Kidney (tissue), 22 donors: ENCODE measurements at places on chromosomes 3 and 15. TPM values are rescaled to one million over a fixed set of nuclear protein-coding genes. Genes with fewer than 3 reads are reported as not detected.

- no peak overlapping the region for H3K27ac ChIP-seq
- peaks cover 4% of the 10 kb centered on the region for H3K4me1 ChIP-seq
- DNase-seq, result peak; percentile 80
These were observed 488 bp downstream of the THSD4 start for GRCh38 chr15:71115567-71116351.

- H3K4me1 ChIP-seq, result no peaks in the 10 kb centered on the region
- no peaks in the 10 kb centered on the region for H3K36me3 ChIP-seq
- no peak overlapping the region for H3K27ac ChIP-seq
These were observed 10.0 kb downstream of the FAM107A start for GRCh38 chr3:58567251-58567515.

FBLN2 gene
- total RNA-seq, result 43.4 TPM

- DNase-seq, result no peak
- H3K4me3 ChIP-seq, result no peak overlapping the region
- no peaks in the 10 kb centered on the region for H3K27me3 ChIP-seq
- H3K4me1 ChIP-seq, result no peaks in the 10 kb centered on the region
- H3K27ac ChIP-seq, result no peak overlapping the region
These were observed 32.7 kb downstream of the LRRC3B start for GRCh38 chr3:26655231-26655630.

DNA sequence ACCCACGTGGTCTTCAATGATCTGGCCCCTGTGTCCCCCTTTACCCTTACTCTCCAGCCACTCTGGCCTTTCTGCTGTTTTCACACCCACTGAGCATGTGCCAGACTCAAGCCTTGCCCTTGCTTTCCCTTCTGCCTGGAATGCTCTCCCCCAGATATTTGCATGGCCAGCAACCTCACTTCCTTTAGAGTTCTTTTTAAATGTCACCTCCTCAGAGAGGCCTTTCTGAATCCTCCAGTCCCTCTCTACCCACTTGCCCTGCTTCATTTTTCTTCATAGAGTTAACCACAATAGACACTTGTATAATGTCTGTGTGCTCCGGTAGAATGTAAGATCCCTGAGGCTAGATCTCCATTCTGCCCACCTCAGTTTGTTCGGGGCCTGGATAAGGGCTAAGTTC lies 39.4 kb upstream of the TIPARP start:
- no peak overlapping the region for H3K4me3 ChIP-seq
- H3K4me1 ChIP-seq, result no peaks in the 10 kb centered on the region
- H3K27me3 ChIP-seq, result no peaks in the 10 kb centered on the region
- no peaks in the 10 kb centered on the region for H3K36me3 ChIP-seq
- DNase-seq, result no peak

- H3K4me3 ChIP-seq, result no peak overlapping the region
- no peak overlapping the region for H3K27ac ChIP-seq
- no peaks in the 10 kb centered on the region for H3K4me1 ChIP-seq
These were observed 83.4 kb upstream of the FGF7 start for GRCh38 chr15:49339656-49340055.

DNA sequence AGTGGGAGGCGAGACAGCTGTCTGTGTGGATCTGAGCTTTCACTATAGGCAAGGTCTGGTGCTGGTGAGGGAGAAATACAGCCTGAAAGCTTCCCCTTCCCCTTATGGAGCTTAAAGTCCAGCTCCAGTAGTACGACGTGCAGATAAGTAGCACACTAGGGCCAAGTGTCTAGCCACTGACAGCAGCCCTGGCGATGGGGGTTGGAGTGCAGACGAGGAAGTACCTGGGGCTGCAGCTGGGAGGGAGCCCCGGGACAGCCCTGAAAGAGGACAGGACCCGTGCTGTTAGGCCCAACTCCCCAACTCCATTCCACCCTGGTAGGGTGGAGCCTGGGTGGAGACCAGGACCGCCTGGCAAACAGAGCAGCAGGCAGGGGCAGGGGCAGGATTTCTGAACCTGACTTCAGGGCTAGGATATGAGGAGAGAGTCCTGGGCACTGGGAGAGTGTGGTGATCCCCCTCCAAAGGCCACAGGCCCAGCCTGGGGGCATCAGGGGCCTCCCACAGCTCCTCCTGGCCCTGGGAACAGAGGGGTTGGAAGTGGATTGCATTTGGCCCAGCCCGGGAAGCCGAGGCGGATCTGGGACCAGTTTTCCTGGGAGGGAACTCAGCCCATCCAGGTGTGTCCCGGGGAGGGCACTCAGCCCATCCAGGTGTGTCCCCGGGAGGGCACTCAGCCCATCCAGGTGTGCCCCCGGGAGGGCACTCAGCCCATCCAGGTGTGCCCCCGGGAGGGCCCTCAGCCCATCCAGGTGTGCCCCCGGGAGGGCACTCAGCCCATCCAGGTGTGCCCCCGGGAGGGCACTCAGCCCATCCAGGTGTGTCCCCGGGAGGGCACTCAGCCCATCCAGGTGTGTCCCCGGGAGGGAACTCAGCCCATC lies 42.8 kb downstream of the BDH1 start:
- H3K36me3 ChIP-seq, result peaks cover 11% of the 10 kb centered on the region
- no peaks in the 10 kb centered on the region for H3K27me3 ChIP-seq
- DNase-seq, result no peak
- H3K27ac ChIP-seq, result no peak overlapping the region
- H3K4me3 ChIP-seq, result no peak overlapping the region

DNA sequence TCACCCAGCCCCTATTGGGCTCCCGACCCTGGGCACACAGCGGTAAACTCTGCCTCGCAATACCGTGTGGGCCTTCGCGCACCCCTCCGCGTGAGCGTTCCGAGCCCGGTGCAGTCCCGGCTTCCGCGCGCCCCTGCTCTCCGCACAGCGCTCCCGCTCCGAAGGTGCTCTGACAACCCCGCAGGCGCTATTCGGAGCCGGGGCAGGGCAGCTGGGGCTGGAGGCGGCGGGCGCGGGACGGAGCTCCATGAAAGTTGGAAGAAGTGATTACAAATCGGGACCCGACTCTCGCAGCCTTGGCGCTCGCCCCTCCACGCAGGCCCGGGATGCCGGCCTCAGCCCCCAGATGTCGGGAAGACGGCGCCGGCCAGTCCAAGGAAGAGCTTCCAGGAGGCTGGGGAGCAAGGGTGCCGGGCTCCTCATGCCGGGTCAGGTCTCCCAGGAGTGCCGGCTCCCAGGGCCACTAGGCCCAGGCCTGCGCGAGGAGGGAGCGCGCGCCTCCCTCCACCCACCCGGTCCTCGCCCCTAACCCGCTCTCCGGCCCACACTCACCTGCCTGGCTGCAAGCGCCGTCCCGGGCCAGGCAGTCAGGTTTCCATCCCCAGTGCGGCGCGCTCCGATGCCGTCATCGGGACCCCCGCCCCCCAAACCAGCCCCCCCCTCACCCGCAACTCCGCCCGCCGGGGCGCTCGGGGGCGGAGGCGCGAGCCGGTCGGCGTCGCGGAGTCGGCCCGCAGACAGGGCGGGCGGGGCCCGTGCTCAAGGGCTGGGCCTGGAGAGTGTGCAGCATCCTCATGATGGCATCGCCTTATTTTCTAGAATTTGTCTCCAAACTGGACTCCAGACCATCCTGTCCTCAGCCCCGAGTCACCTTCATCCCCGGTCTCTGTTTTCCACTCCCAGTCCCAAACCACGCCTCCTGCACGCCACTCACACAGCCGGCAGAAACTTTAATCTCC lies at the start of gene KIF7:
Gene KIF7, minus strand, starts transcription at position 621 of the 959 bp plus-strand sequence. CDS start 2,537 bp downstream, outside the sequence.
- H3K27ac ChIP-seq, result no peak within 1 kb of the TSS
- no peaks in the 10 kb centered on the region for H3K36me3 ChIP-seq
- peak within 1 kb of the TSS; percentile 60 for H3K4me3 ChIP-seq
- H3K4me1 ChIP-seq, result no peaks in the 10 kb centered on the region

DNA sequence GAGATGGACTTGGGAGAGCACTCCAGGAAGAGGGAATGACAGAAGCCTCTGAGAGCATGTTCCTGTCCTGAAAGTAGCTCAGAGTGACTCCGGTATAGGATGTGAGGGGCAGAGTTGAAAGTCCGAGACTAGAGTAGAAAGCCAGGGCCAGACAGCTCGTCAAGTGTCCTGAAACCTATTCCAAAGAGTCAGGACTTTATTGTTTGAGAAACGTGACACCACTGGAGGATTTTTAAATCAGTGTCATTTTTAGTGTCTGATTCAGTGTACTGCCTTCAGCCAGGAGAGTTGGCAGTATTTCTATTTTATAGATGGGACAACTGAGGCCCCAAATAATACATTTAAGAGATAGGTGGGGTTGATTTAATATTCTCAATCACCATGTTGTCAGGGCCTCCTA lies 1.6 kb upstream of the RBMS3 start:
- DNase-seq, result no peak
- H3K4me1 ChIP-seq, result peaks cover 2% of the 10 kb centered on the region
- H3K27ac ChIP-seq, result no peak overlapping the region
- H3K36me3 ChIP-seq, result no peaks in the 10 kb centered on the region
- no peak overlapping the region for H3K4me3 ChIP-seq

- no peaks in the 10 kb centered on the region for H3K36me3 ChIP-seq
- no peak for DNase-seq
- no peaks in the 10 kb centered on the region for H3K27me3 ChIP-seq
- no peaks in the 10 kb centered on the region for H3K4me1 ChIP-seq
- no peak overlapping the region for H3K27ac ChIP-seq
These were observed 254.3 kb downstream of the TLE3 start for GRCh38 chr15:69843276-69843899.

GRCh38 chr15:89127054-89127702 lies 38.9 kb downstream of the ABHD2 start:
- no peak overlapping the region for H3K27ac ChIP-seq
- H3K36me3 ChIP-seq, result peaks cover 2% of the 10 kb centered on the region
- H3K4me1 ChIP-seq, result no peaks in the 10 kb centered on the region

- no peak overlapping the region for H3K27ac ChIP-seq
- H3K36me3 ChIP-seq, result no peaks in the 10 kb centered on the region
- peak; percentile 82 for DNase-seq
- no peaks in the 10 kb centered on the region for H3K27me3 ChIP-seq
- peak overlapping the region; percentile 55 for H3K4me3 ChIP-seq
These were observed 30.4 kb upstream of the ALDH1A3 start for GRCh38 chr15:100849021-100849854.

- H3K4me3 ChIP-seq, result no peak overlapping the region
- H3K36me3 ChIP-seq, result peaks cover 17% of the 10 kb centered on the region
- H3K27me3 ChIP-seq, result no peaks in the 10 kb centered on the region
These were observed 62.2 kb downstream of the UMPS start for GRCh38 chr3:124792341-124793040.

DNA sequence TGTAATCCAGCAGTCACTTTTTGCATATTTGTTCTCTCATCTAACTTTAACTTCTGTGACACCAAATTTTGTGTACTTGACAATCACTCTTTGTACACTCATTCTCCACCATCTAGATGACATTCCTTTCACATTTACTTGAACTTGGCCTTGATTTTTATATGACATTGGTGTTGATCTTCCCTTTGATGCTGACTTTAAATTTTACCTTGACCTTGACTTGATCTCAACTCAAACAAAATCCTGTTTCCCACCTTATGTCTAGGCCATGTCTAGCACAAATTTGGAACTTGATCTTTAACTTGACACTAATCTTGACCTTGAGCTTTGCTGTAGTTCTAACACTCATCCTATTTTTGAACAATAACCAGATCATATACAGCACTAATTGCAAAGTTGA lies 33.2 kb downstream of the ROPN1B start:
- no peaks in the 10 kb centered on the region for H3K36me3 ChIP-seq
- no peak overlapping the region for H3K4me3 ChIP-seq
- H3K27ac ChIP-seq, result no peak overlapping the region
- DNase-seq, result no peak
- no peaks in the 10 kb centered on the region for H3K27me3 ChIP-seq

- no peaks in the 10 kb centered on the region for H3K4me1 ChIP-seq
- H3K27ac ChIP-seq, result no peak overlapping the region
- no peak overlapping the region for H3K4me3 ChIP-seq
- no peaks in the 10 kb centered on the region for H3K36me3 ChIP-seq
These were observed 97.5 kb upstream of the SPATA12 start for GRCh38 chr3:56962922-56963321.

SST gene
- not detected for total RNA-seq

- H3K27ac ChIP-seq, result no peak overlapping the region
- no peaks in the 10 kb centered on the region for H3K27me3 ChIP-seq
- no peak overlapping the region for H3K4me3 ChIP-seq
- H3K4me1 ChIP-seq, result no peaks in the 10 kb centered on the region
- no peaks in the 10 kb centered on the region for H3K36me3 ChIP-seq
- DNase-seq, result no peak
These were observed 57.4 kb upstream of the ICE2 start for GRCh38 chr15:60536314-60536713.

DNA sequence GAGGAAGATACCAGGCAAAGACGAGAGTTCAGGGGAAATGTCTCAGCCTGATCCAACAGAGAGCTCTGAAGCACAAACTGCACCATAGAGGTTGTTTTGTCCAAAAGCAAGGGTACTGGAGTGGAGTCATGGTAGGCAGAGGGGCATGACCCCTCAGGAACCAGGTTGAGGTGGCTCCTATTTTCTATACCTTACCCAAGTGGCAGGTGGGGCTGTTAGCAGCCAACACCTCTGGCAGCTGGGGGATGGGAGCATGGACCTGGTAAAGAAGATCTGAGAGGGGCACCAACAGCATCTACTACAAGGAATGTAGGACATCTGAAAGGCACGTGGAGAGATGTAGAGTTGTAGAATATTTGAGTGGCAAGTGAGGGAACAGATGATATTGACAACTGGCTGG lies 85.2 kb downstream of the GAP43 start:
- no peaks in the 10 kb centered on the region for H3K27me3 ChIP-seq
- H3K36me3 ChIP-seq, result no peaks in the 10 kb centered on the region
- DNase-seq, result no peak
- no peaks in the 10 kb centered on the region for H3K4me1 ChIP-seq
- no peak overlapping the region for H3K4me3 ChIP-seq
- no peak overlapping the region for H3K27ac ChIP-seq

- H3K4me3 ChIP-seq, result no peak overlapping the region
- no peak overlapping the region for H3K27ac ChIP-seq
- no peaks in the 10 kb centered on the region for H3K36me3 ChIP-seq
- no peak for DNase-seq
- H3K4me1 ChIP-seq, result no peaks in the 10 kb centered on the region
- H3K27me3 ChIP-seq, result no peaks in the 10 kb centered on the region
These were observed 1038.8 kb downstream of the AGBL1 start for GRCh38 chr15:87118435-87118834.

GOLGA8S gene
- total RNA-seq, result 0.60 TPM

DNA sequence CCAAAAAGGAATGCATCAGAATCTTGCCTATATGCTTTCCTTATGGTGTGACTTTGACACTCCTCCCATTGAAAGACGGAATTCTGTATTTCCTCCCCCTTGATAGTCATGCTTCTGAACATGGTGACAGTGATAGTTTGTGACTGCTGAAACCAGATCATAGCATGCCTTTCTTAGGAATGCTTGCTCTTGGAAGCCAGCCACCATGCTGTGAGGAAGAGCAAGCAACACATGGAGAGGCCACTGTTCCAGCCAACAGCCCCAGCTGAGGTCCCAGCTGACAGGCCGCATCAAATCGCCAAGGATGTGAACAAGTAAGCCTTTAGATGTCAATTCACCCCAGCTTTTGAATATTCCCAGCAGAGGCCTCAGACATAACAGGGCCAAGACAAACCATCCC lies 100.1 kb downstream of the IGF2BP2 start:
- H3K36me3 ChIP-seq, result no peaks in the 10 kb centered on the region
- no peaks in the 10 kb centered on the region for H3K27me3 ChIP-seq
- H3K27ac ChIP-seq, result no peak overlapping the region
- no peak overlapping the region for H3K4me3 ChIP-seq
